ENCODE measurements at places on chromosomes 7 and 10. TPM values are rescaled to one million over a fixed set of nuclear protein-coding genes. Genes with fewer than 3 reads are reported as not detected.

The LIPA gene
- 16.0 TPM for total RNA-seq

DNA sequence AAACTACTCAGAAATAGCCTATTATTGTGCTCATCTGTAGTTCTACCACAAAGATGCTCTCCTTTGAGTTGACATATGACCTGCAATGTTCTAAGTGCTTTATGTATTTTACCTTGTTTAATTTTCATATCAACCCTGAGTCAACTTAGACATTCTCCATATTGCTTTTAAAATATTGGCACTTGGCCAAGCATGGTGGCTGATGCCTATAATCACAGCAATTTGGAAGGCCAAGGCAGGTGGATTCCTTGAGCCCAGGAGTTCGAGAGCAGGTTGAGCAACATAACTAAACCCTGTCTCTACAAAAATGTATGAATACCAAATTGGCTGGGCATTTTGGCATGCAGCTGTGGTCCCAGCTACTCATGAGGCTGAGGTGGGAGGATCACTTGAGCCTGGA, 50.6 kb downstream of the PRKG1 start:
- no peak for DNase-seq

DNA sequence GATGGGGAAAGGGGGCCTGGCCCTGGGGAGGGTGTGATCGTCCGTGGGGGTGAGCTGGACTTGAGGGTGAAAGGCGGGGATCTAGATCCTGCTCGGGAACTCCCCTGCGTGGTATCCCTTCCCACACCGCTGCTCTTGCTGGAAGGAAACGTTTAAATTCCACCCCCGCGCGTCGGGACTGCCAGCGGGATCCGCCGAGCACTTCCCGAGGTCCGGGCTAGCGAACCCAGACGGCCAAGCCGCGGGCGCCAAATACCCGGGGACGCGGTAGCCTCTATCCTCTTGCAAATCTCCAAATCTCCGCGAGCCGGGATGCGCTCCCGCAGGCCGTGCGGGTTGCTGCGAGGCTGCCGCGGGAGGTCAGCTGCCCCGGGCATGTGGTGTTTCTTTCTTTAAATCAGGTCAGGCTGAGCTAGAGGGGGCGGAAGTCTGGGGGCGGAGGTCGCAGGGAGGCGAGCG, 904 bp downstream of the NPTX2 start:
- no peak for DNase-seq

GRCh38 chr10:63236113-63236935, 103.2 kb downstream of the NRBF2 start:
- no peak for DNase-seq

GRCh38 chr7:26563406-26563805, 271.7 kb downstream of the SNX10 start:
- DNase-seq = no peak

GRCh38 chr7:36456548-36456947, 66.9 kb downstream of the ANLN start:
- no peak for DNase-seq

DNA sequence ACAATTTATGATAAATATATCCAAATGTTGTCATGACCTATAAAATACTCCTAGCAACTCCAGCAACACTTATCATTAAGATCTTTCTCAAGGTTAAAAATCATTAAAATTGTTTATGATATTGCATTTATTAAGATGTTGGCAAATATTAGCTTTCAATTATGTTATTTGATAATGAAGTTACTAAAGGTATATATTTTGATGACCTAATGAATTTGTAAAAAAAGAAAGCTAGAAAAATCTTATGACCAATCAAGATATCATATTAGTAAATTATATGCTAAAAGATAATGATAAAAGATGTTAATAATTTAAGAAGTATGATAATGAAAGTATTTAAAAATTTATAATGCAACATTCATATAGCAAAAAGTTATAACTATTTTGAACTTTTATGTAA, 66.3 kb upstream of the RAB18 start:
- DNase-seq = no peak

DNA sequence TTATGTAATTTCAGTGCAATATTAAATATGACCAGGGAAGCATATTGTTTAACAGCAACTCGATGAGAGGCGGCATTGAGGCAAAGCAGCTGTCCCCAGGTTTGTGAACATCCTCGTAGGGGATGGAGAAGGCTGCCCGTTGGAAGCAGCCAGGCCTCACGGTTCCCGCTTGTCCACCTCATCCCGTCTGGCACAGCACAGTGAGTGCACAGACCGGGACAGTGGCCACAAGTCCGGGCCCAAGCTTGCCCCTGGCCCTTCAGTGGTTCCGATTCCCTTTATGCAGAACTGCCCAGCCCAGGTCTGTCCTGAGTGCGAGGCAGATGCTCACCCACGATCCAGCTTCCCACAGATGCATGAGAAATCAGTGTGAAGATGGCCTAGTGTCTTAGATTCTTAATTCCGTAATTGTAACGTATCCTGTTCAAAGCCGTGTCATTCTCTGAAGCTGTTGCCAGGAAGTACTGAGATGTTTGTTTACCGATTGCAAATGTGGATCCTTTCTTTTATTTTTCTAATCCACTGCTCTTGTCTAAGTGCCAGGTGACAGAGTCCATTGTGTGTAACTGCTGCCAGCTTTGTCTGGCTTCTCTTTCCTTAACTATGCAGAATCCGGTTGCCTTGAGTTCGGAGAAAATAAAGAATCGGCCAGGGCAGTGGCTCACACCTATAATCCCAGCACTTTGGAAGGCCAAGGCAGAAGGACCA, 35.5 kb downstream of the PFKP start:
- DNase-seq = no peak

The ANXA7 gene
- total RNA-seq = 132 TPM

DNA sequence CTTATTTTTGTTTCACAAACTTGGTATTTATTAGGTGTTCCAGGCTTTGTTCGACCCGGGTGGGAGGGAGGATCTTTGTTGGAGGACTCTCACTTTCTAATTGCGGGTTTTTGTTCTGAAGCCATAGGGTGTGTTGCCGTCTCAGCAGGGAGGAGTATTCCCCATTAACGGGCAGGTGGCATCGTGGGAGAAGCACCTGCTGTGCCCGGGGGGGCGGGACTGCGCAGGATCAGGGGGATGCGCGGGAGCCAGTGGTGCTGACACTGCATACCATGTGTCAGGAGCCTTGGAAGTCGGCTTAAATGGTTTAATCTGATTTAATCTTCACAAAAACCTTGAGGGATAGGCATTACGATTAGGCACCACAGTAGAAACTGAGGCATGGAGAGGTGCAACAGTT, 113.0 kb downstream of the MGMT start:
- no peak for DNase-seq

DNA sequence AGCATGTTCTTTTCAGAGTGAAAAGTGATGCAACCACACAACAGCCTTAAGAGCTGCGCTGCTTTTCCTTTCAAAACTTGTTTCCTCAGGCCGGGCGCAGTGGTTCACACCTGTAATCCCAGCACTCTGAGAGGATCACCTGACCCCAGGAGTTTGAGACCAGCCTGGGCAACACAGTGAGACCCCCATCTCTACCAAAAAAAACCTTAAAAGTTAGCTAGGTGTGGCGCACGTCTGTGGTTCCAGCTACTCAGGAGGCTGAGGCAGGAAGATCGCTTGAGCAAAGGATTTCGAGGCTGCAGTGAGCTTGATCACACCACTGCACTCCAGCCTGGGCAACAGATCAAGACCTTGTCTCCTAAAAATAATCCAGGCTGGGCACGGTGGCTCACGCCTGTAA, 2.0 kb downstream of the COX19 start:
- DNase-seq = no peak

The PSD gene
- 1.7 TPM for total RNA-seq

- DNase-seq = no peak
Measured at GRCh38 chr10:100664316-100665149, 80.8 kb upstream of the PAX2 start.

The HOXA3 gene
- 0.40 TPM for total RNA-seq

GRCh38 chr10:10828623-10829022, 189.0 kb upstream of the CELF2 start:
- DNase-seq = no peak

- DNase-seq = no peak
Measured at GRCh38 chr10:113313722-113314121, 239.1 kb upstream of the HABP2 start.

- DNase-seq = no peak
Measured at GRCh38 chr10:108424656-108425055, 1260.2 kb upstream of the SORCS1 start.

The NAT16 gene
- not detected for total RNA-seq

DNA sequence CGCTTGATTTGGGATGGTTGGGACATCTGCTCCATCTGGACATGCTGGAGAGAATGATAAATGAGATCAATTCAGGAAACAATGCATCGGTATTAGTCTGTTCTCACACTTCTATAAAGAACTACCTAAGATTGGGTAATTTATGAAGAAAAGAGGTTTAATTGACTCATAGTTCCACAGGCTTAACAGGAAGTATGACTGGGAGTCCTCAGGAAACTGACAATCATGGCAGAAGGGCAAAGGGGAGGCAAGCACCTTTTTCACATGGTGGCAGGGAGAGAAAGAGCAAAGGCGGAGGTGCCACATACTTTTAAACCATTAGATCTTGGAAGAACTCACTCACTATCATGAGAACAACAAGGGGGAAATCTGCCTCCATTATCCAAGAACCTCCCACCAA, 16.8 kb upstream of the TSPAN12 start:
- DNase-seq = no peak

The ST8SIA6 gene
- 6.9 TPM for total RNA-seq

DNA sequence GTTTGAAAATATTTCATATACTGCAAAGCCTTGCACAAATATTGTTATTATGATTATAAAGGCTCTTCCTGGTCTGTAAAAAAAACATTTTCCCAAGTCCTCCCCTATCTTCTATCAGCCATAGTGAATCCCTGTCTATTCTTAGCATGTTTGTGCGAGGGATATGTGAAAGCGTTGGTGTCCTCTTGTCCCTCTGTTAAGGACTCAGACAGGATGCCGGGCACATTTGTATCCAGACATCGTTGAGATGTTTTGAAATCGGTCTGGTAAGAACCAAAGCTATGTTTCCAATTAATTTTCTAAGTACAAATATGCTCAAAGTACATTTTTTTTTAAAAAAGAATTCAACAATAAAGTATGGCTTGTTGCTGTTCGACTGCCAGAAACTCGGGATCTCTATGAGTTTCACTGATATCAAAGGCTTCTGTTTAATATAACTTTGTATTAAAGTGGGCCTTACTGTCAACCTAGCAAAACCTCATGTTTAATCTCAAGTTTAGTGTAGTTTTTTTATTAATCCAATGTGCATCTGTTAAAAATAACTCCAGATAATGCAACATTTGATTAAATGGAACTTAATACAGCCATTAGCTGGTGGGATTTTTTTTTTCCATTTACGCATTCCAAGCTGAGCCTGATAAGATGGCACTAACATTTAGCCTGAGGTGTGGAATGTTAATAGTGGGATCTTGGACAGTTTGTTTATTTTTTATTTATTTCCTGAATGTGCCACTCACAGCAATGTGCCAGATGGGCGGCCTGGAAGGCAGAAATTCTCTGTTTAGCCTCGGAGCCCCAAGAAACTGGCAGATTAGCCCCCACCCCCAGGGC, 754.3 kb downstream of the LRMDA start:
- DNase-seq = no peak

GRCh38 chr7:105365541-105366534, 22.9 kb downstream of the SRPK2 start:
- DNase-seq = no peak

DNA sequence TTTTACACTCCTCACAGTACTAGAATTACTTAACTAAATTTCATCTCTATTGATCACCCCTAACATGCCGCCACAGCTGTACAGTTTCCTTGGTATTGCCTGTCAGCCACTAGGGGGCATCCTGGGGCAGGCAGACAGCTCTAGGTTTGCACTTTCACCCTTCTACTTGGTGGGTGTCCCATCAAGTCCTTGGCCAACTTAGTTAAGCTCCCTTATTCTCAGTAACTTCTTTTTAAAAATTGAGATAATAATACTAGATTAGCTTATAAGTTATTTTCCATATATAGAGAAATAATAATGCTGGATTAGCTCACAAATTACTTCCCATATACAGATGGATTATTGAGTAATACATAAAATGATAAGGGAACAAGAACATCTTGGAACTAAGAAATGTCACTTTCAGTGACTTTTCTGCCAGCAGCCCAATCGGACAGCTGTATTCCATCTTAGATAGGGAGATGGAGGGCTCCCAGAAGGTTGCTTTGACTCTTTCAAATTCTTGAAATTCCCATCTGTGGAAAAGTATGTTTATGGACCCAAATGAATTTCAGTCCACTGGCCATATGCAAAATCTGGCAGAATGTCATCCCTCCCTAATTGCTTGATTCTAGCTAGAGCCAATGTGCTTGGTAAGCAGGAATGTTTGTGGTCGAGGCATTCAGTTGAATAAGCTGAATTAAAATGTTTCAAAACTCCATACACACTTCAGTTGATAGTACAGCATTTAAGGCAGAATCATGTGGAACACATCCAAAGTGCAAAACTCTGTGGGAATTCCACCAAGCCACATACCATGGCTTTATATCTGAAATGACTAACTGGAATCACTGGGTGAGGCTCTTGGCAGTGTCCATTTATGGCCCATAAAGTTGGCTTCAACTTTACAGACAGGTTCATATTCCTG, 309.7 kb downstream of the CSTF2T start:
- DNase-seq = no peak

DNA sequence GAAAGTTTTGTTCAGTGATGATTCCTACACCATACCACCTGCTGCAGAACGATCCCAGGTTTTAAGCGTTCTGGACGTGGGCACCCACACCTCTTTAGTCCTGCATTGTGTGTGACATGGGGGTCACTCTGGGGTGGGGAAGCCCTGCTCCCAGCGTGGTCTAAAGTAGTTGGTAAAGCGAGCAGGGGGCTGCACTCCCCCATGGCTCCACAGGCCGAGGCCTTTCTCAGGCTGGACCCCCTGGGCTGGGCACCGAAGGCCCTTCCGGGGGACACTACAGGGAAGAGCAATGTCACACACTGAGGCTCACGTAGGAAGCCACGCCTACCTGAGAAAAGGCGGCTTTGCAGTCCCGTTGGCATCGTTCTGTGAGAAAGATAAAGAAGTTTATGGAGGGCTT, 12.3 kb downstream of the BRI3 start:
- DNase-seq = no peak

The PRKCQ gene
- 0.24 TPM for total RNA-seq

The C7orf33 gene
- total RNA-seq = not detected

- DNase-seq = no peak
Measured at GRCh38 chr10:111429288-111430028, 352.6 kb downstream of the ADRA2A start.

The AKR1C8 gene
- 0.86 TPM for total RNA-seq

The RASSF4 gene
- 47.5 TPM for total RNA-seq

Measured in cardiac septum (tissue), 1 donor.